ENCODE measurements at places on chromosomes 12 and 14.

GRCh38 chr14:25001156-25001555 lies 48.8 kb downstream of the STXBP6 start:
- DNase-seq: no peak

DNA sequence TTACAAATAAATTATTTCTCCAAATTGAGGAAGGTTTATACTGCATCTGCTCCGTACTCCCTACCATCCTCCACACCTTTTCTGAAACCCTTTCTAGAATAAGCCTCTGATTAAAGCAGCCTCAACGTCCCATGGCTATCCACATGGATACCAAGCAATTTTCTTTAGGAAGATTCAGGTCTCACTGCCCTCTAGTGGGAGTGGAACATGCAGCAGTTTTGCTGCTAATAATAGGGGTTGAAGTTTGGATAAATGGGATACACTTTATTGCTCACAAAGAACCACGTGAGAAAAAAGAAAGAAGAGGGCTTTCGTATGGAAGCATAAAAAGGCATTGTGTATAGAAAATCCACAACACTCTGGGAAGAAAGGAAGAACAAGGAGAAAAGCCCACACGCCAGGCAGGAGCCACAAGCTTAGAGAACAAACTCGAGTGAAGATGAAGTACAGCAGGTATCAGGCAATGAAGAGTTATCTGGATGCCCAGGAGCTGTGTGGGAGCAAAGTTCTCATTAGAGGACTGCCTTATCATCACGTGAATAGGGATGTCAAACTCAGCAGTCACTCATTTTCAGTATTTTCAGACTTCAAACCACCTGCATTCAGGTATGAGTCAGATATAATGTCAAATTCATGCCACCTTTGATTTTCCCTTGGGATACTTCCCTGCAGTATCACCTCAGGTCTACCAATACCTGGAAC lies 45.8 kb downstream of the CCER1 start:
- DNase-seq: no peak

DNA sequence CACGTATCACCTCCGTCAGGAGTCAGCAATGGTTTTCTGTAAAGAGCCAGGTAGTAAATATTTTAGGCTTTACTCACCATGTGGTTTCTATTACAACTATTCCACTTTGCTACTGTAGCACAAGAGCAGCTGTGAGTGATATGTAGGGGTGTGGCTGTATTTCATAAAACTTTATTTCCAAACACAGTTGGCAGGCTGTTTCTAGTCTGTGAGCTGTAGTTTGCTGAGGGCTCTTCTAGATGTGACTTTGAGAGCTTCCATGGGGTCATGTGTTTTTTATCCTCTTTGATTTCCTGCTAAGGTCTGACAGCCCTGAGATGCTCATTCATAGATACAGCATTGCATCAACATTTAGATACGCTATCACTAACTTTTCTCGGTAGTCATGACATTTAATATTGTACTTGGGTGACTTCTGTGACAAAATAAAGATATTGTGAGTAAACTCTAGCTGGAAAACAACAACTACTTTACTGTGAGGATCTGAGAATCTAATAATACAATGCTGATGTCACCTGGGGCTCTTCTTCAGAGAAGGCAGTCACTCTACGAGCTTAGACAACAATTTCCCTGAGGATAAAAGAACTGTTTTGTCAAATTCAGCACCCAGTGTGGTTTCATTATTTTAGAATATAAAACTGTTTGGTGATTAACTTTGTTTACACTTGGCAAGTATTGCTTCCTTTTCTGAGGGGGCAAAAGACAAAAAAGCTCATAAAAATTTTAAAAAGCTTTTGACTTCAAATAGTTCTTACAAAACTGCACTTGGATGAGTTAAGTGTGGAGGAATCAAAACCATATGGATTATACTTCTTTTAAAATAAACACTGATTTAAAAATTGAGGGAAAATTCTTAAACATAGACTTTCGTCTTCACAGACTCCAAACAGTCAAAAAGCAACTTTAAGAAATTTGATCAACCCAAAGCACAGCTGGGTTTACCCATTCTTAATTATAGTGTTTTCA lies 231.2 kb upstream of the DCN start:
- no peak for DNase-seq

DNA sequence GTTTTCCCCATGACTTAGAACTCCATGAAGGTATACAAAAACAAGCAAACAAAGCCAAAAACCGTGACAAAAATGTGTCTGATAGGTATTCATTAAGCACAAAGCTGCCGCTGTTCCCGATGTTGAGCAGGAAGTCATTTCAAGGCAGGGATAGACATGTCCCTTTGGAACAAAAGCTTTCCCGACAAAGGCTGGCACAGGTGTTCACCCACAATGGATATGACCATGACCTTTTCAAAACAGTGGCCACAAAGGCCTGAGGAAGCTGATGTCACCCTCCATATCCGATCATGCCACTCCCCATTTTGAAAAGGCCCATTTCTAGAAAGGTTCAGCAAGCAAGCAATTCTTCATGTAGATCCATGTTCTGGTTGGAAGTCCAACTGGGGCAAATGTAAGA lies 279.1 kb downstream of the BTG1 start:
- no peak for DNase-seq
